Amygdala (tissue), 56 donors: ENCODE measurements at places on chromosomes 6 and 20.

GRCh38 chr6:108114841-108115597, 40.5 kb upstream of the OSTM1 start:
- no peak for DNase-seq

- no peak for DNase-seq
Measured at GRCh38 chr6:259901-260508, 32.3 kb upstream of the DUSP22 start.

DNA sequence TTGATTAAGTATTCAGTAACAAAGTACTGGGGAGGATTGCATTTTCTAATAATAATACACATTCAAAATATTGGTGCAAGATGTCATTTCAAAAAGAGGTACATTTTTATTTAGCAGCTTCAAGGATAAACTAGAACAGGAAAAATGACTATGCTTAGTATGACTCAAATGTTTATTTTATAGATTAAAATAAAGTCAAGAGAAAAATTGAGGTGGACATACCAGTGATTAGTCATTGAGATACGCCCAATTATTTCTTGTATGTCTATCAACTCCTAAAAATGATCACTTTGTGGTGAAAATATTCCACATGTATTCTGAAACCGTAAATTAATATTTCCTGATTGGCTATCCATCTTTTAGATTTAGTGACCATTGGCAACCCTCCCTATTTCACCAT, 96.7 kb downstream of the PHF3 start:
- no peak for DNase-seq

DNA sequence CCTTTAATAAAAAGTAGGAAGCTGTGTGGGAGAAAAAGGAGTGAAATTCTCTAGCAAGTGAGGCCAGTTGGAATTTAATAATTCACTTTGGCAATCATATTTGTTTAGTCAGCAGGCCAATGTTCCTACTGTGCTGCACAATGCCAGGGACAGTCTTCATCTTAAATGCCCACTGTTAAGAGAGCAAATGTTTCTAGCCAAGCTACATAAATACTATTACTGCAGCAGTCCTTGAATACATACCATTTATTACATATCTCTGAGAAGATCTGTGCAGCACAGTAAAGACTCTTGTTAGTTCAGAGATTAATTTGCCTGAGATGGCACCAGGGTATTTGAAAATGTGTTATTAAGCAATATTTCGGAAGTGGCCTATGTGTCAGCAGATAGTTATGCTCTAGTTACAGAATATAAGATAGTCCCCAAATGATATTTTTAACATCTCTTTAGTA, 105.4 kb downstream of the OGFRL1 start:
- DNase-seq, result no peak

DNA sequence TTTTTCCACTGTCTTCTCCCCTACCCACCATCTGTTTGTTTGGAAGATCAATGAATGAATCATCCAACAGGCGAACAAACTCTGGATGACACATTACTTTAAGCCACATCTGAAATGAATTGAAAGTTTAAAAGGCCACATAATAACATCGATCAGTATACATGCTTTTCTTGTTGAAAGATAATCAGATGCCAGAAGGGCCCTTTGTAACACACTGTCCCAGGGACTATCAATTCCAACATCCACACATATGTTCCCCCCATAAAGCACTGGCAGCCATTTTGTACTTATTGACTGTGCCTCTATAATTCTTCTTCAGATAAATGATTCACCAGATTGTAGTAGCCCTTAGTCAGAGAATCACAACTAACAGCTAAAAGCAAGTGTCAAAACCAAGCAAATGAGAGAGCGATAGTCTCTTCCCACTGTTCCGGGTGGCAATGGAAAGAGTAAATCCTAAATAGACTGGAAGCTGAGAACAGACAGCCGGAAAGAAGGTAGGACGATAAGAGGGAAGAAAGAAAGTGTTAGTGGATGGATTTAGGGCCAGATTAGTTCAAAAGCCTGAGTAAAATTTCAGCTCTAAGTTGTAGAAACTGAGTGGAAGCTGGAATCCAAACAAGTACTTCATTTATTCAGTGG, 184.9 kb upstream of the TENT5A start:
- DNase-seq, result no peak

GRCh38 chr20:53930651-53931504, 139.5 kb downstream of the BCAS1 start:
- no peak for DNase-seq

- no peak for DNase-seq
Measured at GRCh38 chr20:11332381-11332780, 585.3 kb upstream of the BTBD3 start.

- DNase-seq, result no peak
Measured at GRCh38 chr20:31547720-31548298, 33.6 kb downstream of the HM13 start.

GRCh38 chr6:104623052-104623690, 236.5 kb downstream of the HACE1 start:
- no peak for DNase-seq

DNA sequence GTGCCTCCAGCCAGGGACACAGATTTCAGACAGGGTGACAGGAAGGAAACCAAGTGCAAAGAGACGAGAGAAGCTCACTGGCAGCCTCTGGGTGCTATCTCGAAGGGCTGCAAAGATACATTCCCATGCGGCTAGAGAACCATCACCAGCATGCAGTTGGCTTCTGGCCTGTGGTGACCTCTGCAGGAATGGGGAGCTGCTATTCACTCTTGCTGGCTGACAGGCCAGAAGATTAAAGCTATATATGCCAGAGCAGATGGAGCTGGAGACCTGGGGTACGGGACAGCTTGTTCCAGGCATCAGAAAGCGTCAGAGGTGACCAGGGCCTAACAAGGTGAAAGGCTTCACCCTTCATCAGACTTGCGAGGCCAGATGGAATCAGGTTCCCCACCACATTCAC, 20.0 kb downstream of the MAP1LC3A start:
- no peak for DNase-seq

- DNase-seq, result no peak
Measured at GRCh38 chr6:14165091-14165490, 47.5 kb downstream of the CD83 start.

GRCh38 chr6:43221046-43221972, 8.0 kb downstream of the DNPH1 start:
- no peak for DNase-seq

- no peak for DNase-seq
Measured at GRCh38 chr6:128241216-128241615, 279.2 kb downstream of the PTPRK start.
